Caco-2 (cell line): ENCODE measurements at places on chromosomes 12 and 14. TPM values are rescaled to one million over a fixed set of nuclear protein-coding genes. Genes with fewer than 3 reads are reported as not detected.

GSC gene
- total RNA-seq: 0.26 TPM in 1 of 2 replicates, not detected in the other

GRCh38 chr12:89343127-89343526, 9.2 kb downstream of the DUSP6 start:
- no peak for DNase-seq

DNA sequence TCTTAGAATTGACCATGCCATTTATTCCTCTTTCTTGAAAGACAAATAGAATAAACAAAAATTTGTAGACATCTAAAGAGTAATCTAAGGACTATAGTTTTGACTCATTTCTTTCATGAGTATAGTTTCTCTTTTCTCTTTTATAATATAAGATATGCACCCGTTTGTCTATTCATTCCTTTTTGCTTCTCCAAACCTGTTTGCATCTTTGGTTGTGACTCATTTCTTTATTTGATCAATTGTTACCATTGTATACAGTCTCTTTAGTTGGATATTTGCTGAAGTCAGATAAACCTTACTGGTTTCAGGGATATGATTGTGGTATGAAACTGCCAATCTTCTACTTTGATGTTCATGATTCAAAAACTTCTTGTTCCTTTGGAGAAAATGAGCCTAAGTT, 268.7 kb downstream of the FBXL14 start:
- no peak for DNase-seq

OS9 gene
- total RNA-seq: 169 and 182 TPM in 2 replicates

- DNase-seq: peak; percentile 51
Observed at GRCh38 chr12:55142669-55143565, 16.7 kb downstream of the OR9K2 start.

- DNase-seq: no peak
Observed at GRCh38 chr12:84537666-84538065, 374.9 kb downstream of the SLC6A15 start.

DNA sequence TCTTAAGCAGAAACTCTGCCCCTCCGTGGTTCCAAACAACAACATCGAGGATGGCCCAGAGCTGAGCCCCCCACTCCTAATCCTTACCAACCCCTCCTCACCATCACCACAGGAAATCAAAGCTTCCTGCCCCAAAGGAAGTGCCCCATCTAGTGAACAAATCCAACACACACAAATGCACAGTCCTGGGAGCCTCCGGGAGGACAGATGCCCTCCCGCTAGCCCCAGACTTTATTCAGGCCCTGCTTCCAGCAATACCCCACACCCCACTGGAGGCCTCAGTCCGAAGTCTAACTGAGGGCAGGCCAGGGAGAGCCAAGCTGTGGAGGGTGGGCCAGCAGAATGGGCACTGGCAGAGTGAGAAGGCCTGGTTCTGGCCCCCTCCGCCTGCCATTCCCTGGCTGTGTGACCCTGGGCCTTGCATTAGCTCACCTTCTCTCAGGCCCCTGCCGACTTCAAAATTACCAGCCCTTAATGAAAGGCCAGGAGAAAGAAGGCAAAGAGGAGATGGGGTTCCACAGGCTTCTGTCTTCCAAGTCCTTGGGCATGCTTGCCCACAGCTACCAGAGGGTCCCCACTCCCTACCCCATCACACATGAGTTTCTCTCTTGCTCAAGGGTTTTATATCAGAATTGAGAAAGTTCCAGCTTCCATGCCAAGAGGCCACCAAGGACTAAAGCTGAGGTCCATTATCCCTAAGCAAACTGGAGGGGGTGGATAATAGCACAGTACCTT, 2.3 kb downstream of the HDAC7 start:
- DNase-seq: no peak

DNA sequence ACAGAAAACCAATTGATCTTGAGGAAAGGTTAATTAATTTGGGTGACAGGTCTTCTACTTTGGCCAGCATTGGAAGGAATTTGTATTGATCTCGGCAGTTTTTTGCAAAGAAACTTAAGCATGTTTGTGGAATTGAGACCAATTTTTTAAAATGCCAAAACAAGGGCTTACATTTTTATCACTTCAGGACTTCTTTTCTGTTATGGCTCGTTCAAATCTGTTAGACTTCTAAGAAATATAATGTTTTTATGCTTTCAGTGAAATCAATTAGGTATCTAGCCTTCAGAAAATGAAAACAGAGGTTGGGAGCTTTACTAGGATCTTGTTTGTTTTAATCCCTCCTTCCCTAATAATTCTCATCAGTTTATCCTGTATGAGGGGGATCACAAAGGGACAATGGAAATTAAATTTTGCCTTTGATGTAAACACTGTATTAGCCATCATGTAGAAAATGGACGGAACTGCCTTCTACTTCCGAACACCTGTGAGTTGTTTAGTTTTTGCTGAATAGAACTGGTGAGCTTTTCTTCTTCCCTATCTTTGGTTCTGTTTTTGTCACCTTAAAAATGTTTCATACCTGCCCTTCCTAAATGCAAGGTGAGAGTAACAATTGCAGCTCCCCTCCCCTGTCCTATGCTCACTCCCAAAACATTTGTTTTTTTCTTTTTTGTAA, 7.8 kb downstream of the FOXA1 start:
- no peak for DNase-seq

DNA sequence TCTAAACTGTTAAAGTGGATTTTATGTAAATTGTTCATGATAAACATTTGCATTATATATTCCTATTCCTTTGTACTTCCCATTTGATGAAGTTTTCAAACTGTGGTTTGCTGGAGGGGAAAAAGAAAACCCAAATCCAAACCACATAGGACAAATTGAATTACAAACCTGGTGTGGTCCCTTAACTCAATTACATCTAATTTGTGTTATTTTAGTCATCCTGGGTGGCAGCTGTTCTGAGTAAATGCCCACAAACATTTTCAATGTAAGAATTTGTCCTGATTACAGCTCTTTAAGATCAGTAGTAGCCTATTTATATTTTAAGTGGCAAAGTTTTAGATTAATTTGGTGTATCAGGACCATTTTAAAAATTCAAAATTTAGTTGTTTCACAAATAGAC, 153.9 kb downstream of the RAD51B start:
- DNase-seq: no peak

DNA sequence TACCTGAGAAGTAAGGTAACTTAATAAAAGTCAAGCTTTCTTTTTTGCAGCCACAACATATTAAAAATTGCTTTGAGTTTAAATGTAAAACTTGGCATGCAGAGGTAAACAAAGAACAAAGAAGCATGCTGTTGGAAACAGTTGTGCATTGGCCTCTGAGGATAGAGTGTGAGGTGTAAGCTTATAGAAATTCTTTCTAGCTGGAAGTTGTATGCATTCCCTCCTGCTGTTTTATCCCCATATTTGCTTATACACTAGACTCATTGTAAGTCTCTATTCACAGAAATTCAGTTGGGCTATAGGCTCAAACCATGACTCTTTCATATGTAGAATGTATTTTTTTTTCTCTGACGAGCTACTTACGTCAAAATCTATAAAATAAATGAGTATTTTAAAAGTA, 316.3 kb downstream of the SLC6A15 start:
- DNase-seq: no peak

DNA sequence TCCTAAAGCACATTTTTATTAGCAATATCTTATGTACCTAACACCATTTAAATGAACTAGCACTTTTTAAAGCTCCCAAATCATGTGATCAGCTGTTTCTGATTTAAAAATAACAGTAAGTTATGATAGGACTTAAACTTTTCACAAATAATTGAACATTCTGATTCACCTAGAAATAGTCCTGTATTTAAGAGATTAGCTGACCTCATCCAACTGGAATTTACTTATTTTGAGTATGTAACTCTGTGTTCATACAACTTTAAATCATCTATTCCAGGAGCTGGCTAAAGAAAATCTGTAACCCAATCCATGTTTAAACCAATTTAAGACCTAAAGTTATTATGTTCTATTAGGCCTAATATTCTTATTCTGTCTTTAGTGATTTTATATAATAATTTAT, 184.3 kb downstream of the CCDC91 start:
- no peak for DNase-seq

GRCh38 chr12:15732341-15733061, 56.7 kb downstream of the EPS8 start:
- DNase-seq: no peak

DNA sequence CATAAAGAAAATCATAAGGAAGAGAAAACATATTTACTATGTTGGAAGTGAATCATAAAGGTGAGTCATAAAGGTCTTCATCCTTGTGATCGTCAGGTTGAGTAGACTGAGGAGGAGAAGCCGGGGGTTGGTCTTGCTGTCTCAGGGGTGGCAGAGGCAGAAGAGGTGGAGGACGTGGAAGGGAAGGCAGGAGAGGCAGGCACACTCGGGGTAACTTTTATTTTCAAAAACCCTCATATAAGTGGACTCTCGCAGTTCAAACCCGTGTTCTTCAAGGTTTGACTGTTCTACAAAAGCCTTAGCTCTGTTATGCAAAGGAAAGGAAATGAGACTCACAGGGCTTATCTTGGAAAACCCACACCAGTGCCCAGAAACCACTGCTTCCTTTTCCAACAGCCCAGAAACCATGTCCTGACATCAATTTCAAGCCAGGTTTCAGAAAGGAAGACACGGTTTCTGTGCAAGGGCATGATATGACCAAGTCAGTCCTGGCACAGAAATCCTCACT, 14.0 kb downstream of the SMCO2 start:
- no peak for DNase-seq

DNA sequence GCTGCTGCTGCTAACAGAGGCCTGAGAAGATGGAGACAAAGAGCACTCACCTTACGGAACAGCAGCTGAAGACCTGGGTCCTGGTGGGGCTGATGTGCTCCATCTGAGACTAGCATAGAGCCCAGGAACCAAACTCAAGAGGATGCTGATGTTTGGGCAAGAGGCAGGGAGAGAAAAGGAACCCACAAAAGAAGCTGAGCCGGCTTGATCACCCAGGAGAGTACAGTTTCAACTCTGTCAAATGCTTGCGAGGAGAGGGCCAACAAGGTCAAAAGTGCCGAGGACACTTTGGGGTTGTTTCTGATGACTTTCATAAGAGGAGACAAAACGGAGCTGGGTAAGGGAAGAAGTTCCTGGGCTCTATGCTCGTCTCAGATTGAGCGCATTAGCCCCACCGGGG, 17.3 kb upstream of the NT5DC3 start:
- DNase-seq: no peak
